NCI-H82 (cell line): ENCODE measurements at places on chromosomes 4 and X.

- no peak for DNase-seq
These were observed 42.2 kb downstream of the SORCS2 start for GRCh38 chr4:7234355-7235029.

GRCh38 chrX:41909068-41909467, 14.3 kb downstream of the CASK start:
- DNase-seq: no peak

DNA sequence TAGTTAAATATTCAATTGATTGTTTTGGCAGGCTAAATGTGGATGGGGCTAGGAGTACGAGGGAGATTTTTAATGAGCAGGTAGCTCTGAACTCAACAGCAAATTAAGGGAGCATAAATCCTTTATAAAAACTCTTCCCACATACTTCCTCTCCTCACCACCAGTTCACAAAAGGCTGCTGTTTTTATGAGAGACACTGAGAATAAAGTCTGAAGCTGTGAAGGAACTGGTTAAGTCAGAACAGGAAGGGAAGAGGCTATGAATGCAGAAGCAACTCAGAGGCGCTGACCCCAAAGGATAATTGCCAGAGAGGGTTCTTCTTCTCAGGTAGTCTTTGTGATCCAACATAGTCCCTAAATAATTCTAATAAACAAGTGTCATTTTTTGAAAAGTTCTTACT, 406.1 kb downstream of the GPM6A start:
- no peak for DNase-seq

DNA sequence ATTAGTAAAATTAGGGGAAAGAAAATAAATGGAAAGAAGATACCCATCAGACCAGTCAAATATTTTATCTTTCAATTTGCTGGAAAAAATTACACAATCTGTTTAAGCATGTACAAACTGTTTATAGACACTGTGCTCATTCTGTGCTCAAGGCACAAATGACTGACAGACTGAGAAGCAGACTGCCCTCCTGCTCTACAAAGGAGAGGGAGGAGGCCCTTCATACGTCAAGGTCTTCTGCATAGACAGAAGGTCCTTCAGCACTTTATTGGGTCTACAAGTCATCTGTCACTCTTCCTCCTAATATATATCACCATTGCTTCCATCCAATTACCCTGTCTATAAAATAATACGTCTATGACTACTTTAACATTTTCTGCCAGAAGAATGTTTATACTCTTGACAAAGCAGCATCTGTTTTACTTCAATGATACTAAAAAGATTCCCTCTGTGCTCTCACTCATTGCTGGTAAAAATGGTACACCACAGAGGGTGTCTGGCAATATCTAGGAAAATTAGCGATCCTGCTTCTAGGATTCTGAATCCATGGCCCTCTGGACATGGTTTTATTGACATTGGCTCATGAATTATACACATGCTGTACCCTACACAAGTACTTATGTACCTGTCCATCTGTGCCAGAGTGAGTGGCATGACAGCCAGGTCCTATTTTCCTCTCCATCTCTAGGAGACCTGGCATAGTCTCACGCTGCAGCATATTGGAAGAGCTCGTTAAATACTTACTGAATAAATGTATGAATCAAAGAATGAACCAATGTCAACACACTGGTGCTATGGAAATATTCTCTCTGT, 11.3 kb downstream of the SLC10A6 start:
- DNase-seq: no peak

DNA sequence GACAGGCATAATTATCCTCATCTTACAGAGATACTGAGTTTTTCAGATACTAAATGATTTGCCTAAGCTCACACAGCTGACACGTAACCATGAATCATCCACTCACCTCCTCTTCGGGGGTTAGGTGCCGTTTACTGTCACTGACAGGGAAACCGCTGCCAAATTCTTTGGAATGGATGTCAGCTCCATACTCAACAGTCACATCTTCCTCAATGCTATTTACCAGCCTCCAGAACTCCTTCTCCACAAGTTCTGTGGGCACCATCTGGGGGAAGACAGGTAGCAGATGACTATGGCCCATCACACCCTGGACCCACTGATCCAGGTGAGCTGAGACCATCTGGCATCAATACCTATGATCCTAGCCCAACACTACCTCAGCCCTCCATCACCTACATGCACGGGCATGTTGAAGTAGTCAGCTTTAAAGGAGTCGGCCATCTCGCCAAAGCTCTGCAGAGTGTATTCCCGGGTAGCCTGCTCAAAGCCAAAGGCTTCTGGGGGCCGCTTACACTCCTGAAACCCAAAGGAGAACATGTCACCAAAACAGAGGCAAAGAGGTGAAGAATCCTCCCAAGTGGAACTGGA, 13.5 kb downstream of the KDM5C start:
- DNase-seq: no peak
